Lung (tissue), 17 donors: ENCODE measurements at places on chromosomes 11 and 22. TPM values are rescaled to one million over a fixed set of nuclear protein-coding genes. Genes with fewer than 3 reads are reported as not detected.
A peak's percentile ranks its signal among the peaks of the same experiment; 100 is the strongest.

The SCN3B gene
- total RNA-seq = 1.6 TPM

DNA sequence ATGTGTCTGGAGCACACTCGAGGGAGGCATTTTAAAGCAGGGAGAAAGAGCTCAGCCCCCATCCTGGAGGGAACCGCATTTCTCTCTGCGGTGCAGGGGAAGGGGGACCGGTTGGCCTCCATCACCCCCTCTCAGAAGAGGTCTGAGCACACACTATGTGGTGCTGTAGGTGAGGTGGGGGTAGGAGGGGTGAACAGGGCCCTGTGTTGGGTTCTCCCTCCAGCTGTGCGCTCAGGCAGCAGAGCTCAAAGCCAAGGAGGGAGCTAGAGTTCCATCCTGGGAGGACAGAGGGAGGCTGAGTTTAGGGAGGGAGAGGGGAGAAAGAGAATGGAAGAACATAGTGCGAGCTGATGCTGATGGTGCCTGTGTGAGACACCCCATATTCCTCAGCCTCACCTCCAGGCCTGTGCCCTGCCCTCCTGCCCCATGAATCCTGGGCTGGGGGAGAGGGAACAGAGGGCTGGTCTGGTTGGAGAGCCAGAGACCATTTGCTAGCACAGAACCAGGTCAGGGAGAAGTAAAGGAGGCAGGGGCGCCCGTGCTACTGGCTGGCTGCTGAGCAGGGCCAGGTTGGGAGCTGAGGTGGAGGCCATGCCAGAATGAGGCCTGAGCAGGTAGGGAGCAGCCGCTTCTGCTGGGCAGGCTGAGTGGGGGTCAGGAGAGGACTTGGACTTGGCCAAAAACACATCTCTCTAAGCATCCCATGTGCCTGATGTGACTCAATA is 43.7 kb downstream of the ALX4 start:
- H3K27me3 ChIP-seq = no peaks in the 10 kb centered on the region
- no peak overlapping the region for H3K27ac ChIP-seq
- H3K36me3 ChIP-seq = no peaks in the 10 kb centered on the region

DNA sequence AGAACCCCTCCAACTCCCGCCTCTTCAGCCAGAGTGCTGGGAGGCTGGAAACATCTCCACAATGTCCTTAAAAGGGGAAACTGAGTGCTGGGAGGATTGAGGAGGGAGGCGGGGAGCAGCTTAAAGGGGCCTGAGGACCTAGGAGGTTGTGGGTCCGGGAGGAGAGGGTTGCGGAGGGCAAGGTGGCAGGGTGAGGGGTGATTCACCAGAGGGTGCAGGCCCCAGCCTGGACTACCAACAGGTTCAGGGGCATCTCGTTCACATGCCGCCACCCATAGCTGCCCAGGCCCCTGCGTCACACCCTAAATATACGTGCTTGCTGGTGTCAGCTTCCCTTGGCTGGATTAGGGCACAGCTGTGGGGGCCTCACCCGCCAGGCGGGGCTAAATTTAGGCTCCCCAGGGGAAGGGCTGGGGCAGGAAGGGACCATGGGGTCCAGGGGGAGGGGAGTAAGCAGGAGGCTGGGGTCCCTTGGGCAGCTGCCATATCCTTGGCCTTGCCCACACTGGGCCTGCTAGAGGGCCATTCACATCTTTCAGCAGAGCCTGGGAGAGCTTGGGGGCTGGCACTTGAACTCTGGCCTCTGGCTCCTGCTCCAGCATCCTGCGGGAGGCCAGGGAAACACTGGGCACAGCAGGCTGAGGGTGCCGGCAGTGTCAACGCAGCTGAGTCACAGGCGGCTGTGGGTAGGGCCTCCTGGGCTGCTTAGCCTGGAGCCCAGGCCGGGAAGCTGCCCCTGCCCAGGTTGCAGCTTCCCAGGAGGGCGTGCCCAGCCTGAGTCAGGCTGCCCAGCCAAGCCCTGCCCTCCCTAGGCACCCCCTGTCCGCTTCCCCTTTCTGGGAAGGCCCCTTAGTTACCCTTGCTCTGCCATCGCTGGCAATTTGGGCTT is 1.3 kb downstream of the EHBP1L1 start:
- H3K4me3 ChIP-seq = peak overlapping the region; percentile 65
- peak overlapping the region; percentile 90 for H3K27ac ChIP-seq
- no peak for DNase-seq
- no peaks in the 10 kb centered on the region for H3K27me3 ChIP-seq
- H3K36me3 ChIP-seq = peaks cover 32% of the 10 kb centered on the region

GRCh38 chr11:114131461-114131864 is 72.0 kb downstream of the ZBTB16 start:
- H3K27ac ChIP-seq = no peak overlapping the region
- no peaks in the 10 kb centered on the region for H3K27me3 ChIP-seq
- no peaks in the 10 kb centered on the region for H3K36me3 ChIP-seq
- H3K4me3 ChIP-seq = no peak overlapping the region

- H3K4me3 ChIP-seq = peak within 1 kb of the TSS; percentile 35
- no peak within 1 kb of the TSS for H3K27ac ChIP-seq
- H3K27me3 ChIP-seq = no peaks in the 10 kb centered on the region
- DNase-seq = peak; percentile 74
- H3K4me1 ChIP-seq = peaks cover 6% of the 10 kb centered on the region
These were observed at the start of gene VWCE for GRCh38 chr11:61294717-61295595. VWCE (minus strand) TSS chr11:61295316; CDS start chr11:61295037, 279 bp downstream.

DNA sequence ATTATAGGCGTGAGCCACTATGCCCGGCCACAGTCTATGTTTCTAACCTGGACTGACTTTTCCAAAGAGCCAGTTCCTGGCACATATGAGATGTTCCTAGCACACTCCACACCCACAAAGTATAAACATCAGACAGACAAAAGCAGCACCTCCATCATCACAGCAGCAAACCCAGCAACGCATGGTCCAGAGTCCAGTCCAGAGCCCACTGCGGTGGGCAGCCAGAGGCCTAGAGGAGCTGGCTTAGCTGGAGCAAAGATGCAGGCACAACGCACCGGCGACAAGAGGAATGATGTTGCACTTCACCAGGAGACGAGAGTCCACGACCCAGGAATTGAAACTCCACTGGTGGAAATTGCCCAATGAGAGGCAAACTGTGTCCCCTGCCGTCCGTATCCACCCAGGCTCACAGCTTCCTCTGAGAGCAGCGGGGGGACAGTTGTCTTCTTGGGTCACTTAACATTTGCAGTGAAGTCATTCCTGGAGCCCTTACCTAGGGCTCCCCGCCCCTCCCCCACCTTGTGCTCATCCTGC is 36.6 kb downstream of the RPS6KA4 start:
- H3K4me1 ChIP-seq = peaks cover 7% of the 10 kb centered on the region
- no peak overlapping the region for H3K4me3 ChIP-seq
- no peak overlapping the region for H3K27ac ChIP-seq

- no peaks in the 10 kb centered on the region for H3K27me3 ChIP-seq
- no peak overlapping the region for H3K27ac ChIP-seq
- H3K4me1 ChIP-seq = peaks cover 16% of the 10 kb centered on the region
- H3K36me3 ChIP-seq = peaks cover 26% of the 10 kb centered on the region
These were observed 31.3 kb downstream of the RPL27A start for GRCh38 chr11:8713760-8714454.

DNA sequence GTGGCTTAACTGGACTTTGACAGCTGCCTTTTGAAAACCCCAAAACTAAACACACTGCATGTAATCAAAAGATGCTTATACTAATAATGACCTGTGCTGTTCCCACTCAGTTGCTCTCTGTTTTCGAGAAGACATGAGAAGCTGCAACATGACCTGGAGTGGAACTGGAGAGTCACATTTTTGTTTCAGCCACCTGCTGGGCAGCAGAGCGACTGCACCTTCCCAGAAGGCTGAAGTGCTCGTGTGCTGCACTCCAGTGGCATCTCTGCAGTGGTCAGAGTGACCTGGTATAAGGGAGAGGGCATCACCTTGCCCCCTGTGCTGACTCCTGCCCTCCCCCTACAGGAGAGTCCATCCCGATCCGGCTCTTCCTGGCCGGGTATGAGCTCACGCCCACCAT is 8.6 kb downstream of the THYN1 start:
- no peaks in the 10 kb centered on the region for H3K4me1 ChIP-seq
- DNase-seq = no peak
- H3K4me3 ChIP-seq = no peak overlapping the region
- peaks cover 47% of the 10 kb centered on the region for H3K36me3 ChIP-seq

- H3K4me3 ChIP-seq = no peak overlapping the region
- no peak for DNase-seq
- no peaks in the 10 kb centered on the region for H3K4me1 ChIP-seq
These were observed 139.1 kb upstream of the DDI1 start for GRCh38 chr11:103897160-103897936.
